ENCODE measurements at places on chromosomes 6 and 20.

GRCh38 chr6:56289721-56290120, 42.3 kb upstream of the COL21A1 start:
- no peak for DNase-seq

GRCh38 chr20:11432407-11432806, 485.3 kb upstream of the BTBD3 start:
- no peak for DNase-seq

DNA sequence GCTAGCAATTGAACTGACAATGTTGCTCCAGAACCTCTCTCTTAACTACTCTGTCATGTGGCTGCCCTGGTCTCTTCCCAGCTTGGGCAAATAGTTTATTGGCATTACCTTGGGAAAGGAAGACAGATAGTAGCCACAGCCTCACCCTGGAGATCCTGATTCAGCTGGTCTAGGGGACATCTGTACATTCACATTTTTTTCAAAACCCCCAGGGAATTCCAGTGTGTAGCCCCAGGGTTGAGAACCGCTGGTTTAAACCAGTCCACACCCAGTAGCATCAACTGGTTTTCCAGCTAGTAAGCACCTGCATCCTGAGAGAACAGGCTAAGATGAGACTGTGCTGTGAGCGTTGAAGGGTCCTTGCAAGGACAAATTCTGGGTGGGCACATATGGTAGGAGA, 9.6 kb downstream of the SCUBE3 start:
- DNase-seq, result no peak

DNA sequence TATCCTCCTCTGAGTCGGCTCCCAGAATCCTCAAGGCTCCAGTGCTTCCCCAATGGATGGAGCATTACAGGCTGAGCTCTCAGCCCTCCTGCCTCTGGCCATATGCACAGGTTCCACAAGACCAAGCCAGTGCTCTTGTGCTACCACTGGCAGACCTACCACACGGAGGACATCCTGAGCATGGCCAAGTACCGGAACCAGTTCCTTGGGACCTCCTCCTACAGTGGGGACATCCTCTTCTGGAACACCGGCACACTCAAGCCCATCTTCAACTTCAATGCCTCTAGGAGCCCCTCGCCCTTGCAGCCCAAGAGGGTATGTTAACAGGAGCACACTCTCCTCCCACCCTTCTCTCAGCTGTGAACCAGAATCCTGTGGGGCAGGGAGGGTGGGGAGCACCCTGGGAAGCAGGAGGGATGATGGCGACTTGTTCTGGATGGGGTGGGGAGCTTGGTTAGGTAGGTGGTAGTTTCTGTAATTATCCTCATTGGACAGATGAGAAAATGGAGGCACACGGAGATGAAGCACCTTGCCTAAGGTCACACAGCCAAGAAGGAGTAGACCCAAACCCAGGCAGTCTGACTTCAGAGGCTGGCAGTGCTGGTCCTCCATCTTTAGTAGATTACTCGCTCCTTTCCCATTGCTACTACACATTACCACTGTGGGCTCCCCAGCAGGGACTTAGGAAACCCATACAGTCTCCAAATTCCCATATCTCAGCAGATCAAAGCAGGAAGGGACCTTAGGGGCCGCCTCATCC, 58.6 kb downstream of the EFCAB8 start:
- DNase-seq, result no peak

GRCh38 chr6:14559746-14560536, 442.4 kb downstream of the CD83 start:
- no peak for DNase-seq

GRCh38 chr6:118249680-118250079, 298.4 kb upstream of the PLN start:
- no peak for DNase-seq

DNA sequence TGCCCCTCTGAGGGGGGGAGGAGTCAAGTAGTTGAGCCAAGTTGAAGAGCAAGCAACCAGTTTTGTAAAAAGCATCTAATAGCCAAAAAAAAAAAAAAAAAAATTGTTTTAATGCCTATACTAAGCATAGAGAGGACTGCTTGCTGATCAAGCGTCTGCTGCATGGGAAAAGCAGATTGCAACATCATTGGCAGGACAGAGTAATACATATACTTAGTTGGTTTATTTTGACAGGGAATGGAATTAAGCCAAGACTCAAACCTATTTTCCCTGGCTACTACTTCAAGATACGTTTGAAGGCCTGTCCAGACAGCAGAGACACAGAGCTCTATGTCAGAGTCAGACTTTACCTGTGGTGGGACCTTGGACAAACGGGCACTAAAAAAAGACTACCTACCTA, 120.5 kb downstream of the RTN4IP1 start:
- DNase-seq, result no peak

GRCh38 chr6:43995137-43995536, 132.1 kb downstream of the MRPL14 start:
- no peak for DNase-seq

- no peak for DNase-seq
These were observed 23.0 kb upstream of the IGF2R start for GRCh38 chr6:159945801-159946392.
